ENCODE measurements at places on chromosomes 2 and 18.

- DNase-seq = no peak
Measured at GRCh38 chr18:55927831-55928230, 339.8 kb upstream of the TCF4 start.

DNA sequence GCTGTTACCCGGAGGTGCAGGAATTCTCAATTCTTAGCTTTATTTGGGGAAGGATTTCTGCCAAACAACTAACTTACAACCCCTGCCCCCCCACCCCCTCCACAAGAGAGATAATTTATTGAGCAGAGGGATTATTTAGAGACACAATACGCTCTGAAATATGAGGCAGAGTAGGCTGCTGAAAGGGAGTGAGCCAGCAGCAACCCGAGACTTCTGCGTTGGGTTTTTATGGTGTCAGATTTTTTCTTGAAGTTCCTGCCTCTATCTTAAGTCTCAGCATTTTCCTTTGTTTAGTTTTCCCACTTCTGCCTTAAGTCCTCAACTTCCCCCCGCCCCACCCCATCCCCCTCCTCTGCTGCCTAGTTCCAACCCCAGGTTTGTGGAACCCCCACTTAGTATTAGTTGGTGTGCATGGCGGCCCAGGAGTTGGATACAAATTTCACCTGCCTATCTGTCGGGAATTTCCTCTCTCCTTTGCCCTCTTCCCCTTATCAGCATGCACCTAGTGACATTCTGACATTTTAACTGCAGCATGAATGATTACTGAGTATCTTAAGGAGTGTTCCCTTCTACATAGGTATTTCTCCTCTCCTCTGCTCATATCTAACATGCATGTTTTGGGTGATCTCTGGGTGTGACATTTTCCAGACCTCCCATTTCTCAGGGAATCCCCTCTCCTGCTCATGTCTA lies 1635.9 kb upstream of the LRRTM1 start:
- DNase-seq = no peak

DNA sequence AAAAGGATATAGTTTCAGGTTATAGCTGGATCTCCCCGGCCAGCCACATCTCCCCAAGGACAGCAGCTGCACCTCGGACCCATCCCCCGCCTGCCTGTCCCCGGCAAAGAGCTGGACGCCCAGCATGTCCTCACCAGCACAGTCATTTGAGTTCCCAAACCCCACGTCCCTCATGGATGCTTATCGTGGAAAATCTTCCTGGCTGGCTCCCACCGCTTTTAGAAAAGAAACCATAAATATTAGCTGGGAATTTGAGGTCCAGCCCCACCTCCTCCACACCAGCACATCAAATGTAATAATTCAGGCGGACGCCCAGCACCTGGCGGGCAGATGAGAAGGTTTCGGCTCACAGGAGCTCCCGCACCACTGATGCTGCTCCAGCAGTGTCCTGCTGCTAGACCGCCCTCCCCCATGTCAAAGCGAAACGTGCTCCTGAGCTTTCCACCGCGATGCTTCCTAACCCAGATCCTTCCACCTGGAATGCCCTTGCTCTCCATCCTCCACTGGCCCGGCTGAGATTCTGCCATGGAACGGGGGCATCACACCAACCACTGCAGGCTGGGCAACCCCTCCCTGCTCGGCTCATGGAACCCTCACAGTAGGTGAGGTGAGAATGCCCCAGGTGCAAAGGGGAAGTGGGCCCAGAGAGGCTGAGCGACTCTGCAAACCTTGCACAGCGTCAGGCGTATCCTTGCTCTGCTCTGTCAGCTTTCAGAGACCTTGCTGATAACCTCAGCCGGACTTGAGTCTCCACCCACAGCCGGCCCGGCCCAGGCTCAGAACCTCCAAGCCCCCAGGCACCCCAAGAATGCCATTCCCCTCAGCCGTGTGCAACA lies 71.5 kb upstream of the GPC1 start:
- DNase-seq = peak; percentile 38

- DNase-seq = no peak
Measured at GRCh38 chr2:50726186-50726585, 305.7 kb downstream of the NRXN1 start.

Data from mucosa of descending colon (tissue), 3 donors.